ENCODE measurements at places on chromosomes 6 and 20.

DNA sequence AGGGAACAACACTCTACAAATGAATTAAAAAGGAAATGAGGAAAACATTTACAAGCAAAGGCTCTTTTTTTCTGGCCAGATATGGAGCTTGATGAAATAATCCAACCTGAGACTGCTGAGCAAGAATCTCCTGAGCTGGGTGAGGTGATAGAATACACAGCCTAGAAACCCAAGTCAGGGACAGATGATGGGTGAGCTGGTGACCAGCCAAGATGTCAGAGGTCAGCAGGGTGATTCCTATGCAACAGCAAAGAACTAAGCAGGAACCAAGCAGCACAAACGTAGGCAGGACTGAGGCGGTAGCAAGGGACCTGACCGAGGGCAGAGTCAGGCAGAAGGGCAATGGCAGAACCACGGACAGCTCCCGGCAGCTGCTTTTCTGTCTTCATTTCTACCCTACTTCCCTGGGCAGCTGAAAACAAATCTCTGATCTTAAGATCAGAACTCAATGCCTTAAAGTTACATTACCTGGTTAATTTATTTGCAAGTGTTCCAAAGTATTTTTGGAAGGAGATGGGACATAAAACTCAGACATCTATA lies 75.1 kb downstream of the CDC40 start:
- DNase-seq = no peak

GRCh38 chr20:3248167-3248992 lies 9.4 kb upstream of the SLC4A11 start:
- no peak for DNase-seq

DNA sequence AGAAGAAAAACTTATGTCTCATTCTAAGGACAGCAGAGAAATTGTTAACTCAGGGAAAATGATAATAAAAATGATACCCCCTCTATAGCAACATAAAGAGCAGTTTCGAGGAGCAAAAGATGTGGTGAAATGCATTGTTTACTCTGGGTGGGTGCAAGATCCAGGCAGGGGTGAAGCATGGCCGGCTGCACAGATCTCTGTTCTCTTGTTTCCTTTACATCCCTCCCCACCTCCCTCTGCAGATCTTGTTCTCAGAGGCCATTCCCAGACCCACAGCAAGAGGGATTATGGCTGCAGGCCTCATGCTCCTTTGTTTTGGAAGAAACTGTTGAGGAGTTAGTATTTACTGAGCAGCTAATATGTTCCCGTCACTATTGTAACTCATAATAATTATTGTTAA lies 1.8 kb downstream of the BTN3A1 start:
- DNase-seq = no peak

GRCh38 chr6:29451471-29452193 lies 5.2 kb downstream of the OR11A1 start:
- no peak for DNase-seq

DNA sequence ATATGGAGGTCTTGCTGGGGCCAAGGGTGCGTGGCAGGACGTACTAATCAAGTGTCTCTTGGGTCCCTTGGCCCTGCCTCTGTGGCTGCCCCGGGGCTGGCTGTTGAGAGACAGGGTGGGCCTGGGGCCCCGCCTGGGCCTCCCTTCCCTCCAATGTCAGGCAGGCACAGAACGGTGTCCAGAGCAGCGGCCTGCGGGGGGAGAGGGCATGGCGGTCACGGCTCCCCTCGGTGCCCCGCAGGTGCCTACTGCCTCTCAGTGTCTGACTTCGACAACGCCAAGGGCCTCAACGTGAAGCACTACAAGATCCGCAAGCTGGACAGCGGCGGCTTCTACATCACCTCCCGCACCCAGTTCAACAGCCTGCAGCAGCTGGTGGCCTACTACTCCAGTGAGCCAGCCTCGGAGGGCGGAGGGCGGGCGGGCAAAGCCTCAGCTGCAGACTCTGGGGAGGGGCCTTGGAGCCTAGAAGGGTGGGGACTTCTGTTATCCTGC lies 50.0 kb downstream of the SRC start:
- DNase-seq = no peak

GRCh38 chr6:37025621-37026466 lies 20.4 kb downstream of the FGD2 start:
- DNase-seq = no peak

DNA sequence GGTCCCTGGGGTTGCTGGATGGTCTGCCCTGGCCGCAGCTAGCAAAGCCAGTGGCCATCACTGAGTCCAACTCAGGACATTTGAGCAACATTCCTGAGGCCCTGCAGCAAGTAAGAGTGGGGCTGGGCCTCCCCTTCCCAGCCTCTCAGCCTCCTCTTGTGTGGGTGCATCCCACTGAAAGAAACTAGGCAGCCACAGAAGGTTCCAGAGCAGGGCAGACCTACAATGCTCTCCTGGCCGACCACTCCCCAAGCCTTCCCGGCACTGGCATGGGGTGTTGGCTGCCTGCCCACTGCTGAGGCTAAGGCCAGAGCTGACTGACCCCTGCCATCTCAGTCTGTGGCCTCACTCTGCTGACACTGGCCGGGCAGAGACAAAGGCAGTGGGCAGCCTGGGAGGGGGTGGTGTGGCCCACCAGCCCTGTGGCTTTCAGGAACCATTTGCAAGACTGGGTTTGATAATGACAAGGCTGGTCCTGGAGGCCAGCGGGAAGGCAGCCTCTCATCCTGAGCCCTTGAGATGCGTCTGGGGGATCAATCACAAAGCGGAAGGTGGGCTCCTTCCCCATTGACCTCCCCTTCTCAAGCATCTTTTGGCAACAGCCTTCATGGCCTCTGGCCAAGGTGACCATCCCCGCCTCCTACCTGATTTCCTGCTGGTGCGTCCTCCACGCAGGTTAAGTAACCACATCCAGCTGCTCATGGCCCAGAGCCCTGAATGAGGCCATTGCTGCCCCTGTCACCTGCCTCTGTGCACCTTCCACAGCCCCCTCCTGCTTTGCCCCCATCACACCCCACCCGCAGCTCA lies 9.6 kb downstream of the DLGAP4 start:
- no peak for DNase-seq

GRCh38 chr6:157063176-157063905 lies 260.0 kb downstream of the TMEM242 start:
- no peak for DNase-seq

DNA sequence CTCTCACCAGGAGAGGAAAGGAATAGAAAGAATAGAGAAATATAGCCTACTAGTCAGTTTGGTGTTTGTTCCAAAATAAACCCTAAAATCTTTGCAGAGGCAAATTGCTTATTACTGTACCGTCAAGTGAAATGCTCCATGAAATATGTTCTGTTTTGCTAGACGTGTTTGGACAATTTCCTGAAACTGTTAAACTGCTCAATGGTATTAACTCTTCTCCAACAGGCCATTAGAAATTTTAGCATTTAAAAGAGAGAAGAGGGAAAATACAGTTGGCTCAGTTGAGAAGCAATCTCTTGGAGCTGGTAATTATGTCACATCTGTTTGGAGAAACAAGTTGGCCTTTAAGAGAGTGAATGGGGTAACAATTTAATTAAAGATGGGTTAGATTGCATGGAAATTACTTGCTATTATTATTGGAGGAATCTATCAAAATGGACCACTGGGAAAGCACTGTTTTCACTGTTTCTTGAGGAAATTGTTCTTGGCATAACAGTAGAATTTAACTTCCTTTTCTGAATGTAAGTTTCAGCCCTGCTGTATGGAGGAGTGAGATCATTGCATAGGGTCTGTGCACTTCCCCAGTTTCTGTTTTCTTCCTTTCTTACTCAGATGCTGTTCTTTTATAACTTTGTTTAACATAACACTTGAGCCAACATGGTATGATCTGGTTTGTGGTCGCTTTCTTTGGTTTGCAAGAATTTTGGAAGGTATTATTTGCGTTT lies 373.6 kb downstream of the PLCB1 start:
- DNase-seq = no peak

DNA sequence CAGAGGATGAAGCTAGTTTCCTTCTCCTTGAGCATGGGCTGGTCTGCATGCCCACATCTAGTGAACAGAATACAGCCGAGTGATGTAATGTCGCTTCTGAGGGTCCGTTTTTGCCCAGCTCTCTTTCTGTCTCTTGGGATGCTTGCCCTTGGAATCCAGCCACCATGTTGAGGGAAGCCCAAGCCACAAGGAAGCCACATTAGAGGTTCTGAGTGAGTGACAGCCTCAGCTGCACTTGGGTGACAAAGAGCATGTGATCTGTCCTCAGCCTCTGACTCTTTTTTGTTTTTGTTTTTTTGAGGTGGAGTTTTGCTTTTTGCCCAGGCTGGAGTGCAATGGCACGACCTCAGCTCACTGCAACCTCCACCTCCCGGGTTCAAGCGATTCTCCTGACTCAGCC lies 100.6 kb upstream of the SALL4 start:
- no peak for DNase-seq

- no peak for DNase-seq
Measured at GRCh38 chr6:32167154-32167760, 2.9 kb downstream of the EGFL8 start.

- DNase-seq = peak; percentile 64
Measured at GRCh38 chr6:53829698-53830221, 35.0 kb downstream of the LRRC1 start.

- peak; percentile 35 for DNase-seq
Measured at GRCh38 chr6:144582939-144583613, 297.9 kb downstream of the UTRN start.

- no peak for DNase-seq
Measured at GRCh38 chr6:53792016-53792415, 2.8 kb upstream of the LRRC1 start.
